Brain (organoid and tissue), 16 donors: ENCODE measurements at places on chromosomes 1 and 21.
A peak's percentile ranks its signal among the peaks of the same experiment; 100 is the strongest.

DNA sequence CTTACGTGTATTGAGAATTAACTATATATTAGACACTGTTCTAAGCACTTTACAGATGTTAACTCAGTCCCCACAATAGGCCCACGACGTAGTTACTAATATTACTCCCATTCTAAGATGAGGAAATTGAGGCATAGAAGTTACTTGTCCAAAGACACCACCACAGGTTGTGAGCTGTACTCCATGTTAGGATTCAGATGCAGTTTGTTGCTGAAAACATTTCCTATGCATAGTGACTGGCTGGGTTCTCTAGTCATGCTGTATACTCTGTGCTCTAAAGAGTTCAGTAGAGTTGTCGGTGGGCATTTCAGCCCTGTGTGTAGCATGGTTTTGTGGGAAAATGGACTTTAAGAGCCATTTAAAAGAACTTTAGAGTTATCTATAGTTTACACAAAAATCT is 65.2 kb downstream of the GPR137B start:
- no peak for DNase-seq

- no peak for DNase-seq
These were observed 9.6 kb downstream of the ST6GALNAC3 start for GRCh38 chr1:76084029-76084627.

GRCh38 chr1:68704800-68705443 is 208.0 kb upstream of the DEPDC1 start:
- DNase-seq, result peak; percentile 37

DNA sequence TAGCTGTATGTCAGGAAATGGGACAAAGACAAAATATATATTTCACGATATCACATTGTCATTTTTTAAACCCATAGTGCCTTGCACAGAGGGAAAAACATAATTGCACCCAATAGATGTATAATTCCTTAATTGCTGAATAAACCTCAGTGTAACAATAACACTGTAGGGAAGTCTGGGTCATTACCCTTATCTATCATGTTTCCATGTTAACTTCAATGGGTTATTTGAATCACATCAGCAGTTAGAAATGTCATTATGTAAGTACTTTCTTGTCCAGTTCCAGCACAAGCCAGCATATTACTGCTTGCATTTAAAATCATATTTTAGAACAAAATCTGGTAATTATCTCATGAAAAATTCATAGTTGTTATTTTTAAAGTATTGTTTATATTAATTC is 222.7 kb downstream of the HMCN1 start:
- DNase-seq, result no peak

DNA sequence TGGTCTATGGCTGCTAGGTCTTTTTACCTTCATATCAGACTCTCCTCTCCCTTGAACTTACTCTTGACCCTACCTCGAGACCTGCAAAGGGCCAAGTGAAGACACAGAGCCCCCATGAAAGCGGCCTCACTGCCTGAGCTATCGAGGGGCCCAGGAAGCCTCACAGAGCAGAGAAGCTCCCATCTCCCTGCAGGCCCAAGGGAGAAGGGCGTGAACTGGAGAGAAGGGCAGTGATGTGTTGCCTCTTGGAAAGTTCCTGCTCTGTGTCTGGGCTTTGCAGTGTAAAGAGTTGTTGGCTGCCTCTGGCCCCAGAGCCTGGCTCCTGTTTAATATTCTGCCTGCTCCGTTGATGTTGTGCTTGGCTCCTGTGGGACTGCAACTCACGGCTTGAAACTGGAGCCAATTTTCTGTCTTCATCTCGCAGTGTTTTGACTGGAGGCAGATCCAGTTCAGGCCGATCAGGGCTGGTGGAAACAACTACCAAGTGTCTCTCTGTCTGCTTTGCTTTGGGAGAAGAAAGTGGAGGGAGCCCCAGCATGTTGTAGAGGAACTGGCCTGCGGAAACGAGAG is 4.3 kb downstream of the SERTAD4 start:
- peak; percentile 85 for DNase-seq

DNA sequence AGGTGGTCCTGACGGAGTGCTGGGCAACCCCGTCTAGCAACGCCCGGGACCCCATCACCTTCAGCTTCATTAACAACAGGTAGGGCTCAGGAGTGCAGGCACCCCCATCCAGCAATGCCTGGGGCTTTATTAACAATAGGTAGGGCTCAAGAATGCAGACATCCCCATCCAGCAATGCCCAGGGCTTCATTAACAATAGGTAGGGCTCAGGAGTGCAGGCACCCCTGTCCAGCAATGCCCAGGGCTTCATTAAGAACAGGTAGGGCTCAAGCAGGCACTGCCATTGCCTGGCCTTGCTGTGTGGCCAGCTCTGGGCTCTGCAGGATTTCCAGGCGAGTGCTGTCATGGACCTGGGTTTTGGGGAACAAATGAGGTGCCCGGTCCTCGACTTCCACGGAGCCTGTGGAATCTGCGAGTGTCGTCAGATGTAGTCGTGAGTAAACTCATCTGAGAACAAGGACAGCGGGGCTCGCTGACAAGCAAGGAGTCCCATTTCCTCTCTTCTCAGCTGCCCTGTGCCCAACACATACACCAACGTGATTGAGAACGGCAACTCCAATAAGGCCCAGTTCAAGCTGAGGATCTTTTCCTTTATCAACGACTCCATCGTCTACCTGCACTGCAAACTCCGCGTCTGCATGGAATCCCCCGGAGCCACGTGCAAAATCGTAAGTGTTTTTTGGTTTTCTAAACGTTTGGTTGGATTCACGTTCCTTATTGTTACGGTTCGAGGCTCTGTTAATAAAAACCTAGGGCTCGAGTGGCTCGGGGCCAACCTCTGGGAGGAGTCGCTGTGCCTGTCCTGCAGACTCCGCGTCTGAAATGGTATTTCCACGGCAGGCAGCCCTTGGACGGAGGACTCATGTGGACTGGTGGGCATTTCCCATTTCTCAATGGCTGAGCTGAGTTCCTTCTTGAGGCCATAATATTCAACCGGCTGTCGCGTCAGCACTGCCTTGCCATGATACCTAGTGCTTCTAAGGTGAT is 56.3 kb downstream of the UMODL1 start:
- no peak for DNase-seq

DNA sequence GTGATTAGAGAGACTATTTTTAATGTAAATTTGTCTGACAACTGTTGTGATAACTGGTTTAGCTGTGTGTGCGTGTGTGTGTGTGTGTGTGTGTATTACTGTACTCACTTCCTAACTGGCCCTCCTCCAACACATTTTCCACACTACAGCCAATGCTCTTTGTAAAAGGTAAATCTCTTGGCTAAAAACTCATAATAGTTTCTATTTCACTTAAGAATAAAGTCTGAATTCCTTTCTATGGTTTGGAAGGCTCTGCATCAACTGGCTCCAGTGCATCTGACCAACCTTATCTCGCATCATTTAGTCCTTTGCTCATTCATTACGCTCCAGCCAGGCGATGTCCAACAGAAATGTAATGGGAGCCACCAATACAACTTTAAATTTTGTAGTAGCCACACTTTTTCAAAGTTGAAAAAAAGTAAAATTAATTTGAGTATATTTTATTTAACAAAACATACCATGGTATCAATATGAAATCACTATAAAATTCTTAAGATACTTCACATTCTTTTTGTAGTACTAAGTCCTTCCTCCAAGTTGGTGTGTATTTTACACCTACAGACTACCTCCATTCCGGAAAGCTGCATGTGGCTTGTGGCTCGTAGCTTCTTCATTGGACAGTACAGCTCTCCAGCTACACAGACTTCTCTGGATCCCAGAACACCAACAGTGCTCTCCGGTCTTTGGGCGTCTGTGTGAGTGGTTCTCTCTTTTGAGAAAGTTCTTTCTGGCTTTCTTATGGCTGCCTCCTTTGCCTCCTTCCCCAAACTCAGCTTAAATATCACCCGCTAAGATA is 68.9 kb downstream of the NRIP1 start:
- peak; percentile 16 for DNase-seq

DNA sequence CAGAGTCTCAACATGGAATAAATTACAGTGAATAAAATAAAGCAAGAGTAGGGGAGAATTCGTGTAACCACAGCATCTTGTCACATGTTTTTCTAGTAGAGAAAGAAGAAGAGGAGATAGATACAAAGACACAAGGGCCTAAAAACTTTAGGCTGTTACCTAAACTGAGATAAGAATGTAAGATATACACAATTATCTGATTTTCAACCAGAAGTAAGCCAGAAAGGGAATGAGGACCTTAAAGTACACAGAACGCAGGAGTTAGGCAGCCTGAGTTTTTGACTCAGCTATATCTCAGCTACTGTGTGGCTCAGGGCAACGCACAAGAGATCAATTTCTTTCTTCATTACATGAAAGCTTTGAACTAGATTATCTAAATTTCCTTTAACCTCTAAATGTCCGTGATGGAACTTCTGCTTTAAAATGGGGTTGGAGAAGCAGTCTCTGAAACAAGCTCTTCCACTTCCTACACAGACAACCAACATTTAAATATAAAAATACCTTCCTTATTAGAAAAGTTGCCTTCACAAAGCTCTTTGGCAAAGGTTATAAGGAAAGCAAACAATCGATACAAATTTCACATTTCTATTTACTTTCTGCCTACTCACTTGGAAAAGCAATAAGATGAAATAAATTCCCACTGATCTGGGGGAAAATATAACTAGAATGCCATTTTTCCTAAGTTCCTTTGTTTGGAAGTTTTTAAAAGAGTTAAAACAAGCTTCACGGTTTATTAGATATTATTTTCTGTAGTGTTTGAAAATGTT is 5.2 kb upstream of the RGS13 start:
- DNase-seq, result no peak

- no peak for DNase-seq
These were observed 135.2 kb upstream of the CYYR1 start for GRCh38 chr21:26708223-26708800.

- no peak for DNase-seq
These were observed 304.0 kb downstream of the KIF26B start for GRCh38 chr1:245458761-245459174.

GRCh38 chr1:162835157-162835899 is 25.6 kb downstream of the CCDC190 start:
- DNase-seq, result no peak

DNA sequence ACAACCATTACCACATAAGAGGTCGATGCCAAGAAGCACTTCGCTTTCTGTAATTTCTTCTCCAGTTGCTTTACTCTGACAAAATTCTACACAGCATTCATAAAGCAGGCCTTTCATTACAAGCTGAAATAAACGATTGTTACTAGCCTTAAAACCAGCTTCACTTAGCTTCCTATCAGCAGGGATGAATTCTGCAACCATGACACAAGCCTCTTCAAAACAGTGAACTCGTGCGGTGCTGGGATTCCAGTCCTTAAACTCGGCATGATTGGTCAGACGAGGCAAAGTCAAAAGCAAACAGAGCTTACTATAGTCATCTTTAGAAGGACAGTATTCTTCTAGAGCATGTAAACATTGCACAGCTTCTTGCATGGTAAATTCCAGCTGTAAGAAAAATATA is 30.6 kb downstream of the WDR47 start:
- DNase-seq, result no peak

DNA sequence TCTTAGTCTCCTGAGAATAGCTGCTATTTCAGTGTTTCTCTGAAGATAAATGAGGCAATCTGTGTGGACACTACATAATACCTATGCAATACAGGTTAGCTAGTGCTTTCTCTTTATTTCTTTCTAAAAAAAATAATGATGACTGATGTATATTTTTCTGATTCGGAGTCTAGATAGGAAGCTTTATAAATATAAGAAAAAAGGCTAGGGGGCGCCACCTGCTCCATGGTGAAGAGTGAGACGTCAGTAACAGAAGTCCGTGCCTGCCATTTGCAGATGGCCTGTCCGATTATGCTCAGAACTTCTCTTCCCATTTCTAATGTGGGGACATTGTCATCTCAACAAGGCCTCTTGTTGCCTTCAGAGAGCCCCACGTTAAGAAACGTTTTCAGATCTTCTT is 26.4 kb downstream of the QSOX1 start:
- peak; percentile 31 for DNase-seq

DNA sequence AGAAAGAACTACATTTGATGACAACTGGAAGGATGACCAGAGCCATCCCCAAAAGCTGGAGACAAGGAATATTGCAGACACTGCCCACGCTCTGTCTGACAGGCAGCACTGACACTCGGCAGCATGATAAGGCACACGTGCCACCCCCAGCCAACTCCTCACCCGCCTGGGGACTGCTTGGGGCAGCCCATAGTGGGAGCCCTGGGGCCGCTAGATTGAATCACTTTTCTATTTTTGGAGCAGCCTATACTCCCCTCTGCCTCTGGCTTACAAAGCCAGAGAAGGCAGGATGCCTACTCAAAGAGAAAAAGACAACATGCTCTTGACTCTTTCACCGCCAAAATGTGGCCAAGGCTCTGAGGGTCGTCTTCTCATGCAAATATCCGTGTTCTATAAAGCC is 1.3 kb downstream of the SMG5 start:
- no peak for DNase-seq

DNA sequence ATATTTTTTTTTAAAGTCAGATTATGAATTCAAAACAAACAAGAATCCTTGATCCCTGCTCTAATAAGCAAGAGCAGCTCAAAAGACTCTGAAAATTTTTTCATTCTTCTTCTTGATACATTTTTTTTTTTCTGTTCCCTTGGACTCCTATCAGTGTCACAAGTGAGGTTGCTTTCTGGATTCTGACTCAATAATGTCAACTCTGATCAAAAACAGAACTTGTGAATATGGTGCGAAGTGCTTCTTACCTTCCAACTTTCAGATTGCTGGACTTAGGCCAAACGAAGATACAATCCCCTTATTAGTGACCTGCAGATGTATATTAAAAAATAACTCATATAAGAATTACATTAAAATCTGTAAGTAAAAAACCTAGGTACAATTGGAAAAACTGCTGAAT is 136.1 kb downstream of the GPATCH2 start:
- DNase-seq, result no peak

DNA sequence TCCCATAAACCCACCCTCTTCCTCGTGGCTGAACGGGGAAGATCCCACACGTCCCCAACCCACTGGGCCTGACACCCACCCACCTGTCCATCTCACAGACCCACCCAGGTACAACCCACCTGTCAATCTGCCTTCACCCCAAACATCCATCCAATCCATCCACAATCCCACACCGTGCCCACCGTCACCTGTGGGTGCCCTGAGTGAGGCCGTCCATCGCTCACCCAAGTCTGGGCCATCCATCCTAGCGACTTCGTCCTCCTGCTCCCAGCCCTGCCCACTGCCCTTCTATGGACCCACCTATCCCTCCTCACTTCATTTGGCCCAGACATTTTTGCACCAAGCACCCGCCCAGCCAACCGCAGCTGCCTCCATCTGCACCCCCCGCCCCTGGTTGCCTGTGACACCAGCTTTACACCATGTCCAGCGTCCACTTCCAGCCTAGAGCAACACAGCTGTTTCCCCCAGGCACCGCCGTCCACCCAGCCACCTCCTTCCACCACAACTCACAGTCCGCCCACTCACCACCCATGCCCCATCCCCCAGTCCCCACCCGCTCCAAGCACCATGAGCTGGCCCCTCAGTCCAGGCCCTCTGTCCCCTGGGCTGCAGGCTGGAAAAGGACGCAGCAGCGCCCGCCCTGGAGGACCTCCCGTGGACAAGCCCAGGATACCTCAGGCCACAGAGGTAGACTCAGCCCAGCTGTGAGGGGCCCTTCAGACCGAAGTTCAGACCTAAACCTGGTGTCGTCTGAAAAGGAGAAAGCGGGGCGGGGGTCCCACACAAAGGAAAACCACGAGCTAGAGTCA is 7.7 kb downstream of the TTLL10 start:
- DNase-seq, result no peak
